ENCODE measurements at places on chromosomes 2 and 18.
A peak's percentile ranks its signal among the peaks of the same experiment; 100 is the strongest.

GRCh38 chr2:159903443-159904126, 105.6 kb upstream of the CD302 start:
- peak; percentile 12 for DNase-seq

- no peak for DNase-seq
Measured at GRCh38 chr18:62578980-62579511, 56.2 kb downstream of the ZCCHC2 start.

DNA sequence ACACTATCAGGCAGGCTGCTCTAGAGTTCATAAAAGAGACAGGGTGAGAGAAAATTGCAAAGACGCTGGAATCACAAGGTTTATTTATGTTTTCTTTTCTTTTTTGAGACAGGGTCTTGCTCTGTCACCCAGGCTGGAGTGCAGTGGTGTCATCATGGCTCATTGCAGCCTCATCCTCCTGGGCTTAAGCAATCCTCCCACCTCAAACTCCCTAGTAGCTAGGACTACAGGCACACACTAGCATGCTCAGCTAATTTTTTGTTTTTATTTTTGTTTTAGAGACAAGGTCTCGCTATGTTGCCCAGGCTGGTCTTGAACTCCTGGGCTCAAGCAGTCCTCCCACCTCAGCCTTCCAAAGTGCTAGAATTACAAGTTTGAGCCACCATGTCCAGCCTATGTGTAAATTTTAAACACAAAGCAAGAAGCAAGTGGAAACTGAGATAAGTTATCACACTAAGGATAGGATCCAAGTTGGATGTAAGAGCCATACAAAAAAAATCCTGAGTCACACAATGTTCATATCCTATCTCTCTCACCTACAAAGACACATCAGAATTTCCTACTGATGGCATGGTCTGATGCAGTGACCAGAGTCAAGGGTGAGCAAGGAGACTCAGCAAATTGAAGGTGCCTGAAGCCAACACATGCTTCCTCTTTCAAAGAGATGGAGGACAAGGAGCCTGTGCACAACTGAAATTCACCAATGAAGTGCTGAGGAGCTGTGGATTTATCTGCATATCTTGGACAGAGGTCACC, 31.4 kb downstream of the MYL12B start:
- no peak for DNase-seq

DNA sequence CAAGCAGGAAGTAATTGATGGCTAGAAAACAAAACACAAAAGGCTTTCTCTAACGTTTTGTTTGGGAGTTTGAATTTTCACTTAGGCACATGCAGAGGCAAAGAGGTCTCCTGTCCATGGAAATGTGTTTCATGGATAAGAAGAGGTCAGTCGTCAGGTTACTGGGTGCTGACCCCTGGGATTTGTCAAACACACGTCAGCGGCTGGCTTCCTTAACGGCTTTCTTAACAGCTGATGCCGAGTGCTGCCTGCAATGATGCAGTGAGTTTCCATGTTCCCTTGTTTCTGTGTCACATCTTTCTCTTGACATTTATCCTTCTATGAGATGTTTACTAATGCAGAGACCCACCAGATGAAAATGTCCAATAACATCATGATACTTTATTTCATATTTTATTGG, 31.7 kb downstream of the GPR39 start:
- DNase-seq = no peak

- no peak for DNase-seq
Measured at GRCh38 chr2:152566728-152567069, 150.6 kb downstream of the PRPF40A start.

DNA sequence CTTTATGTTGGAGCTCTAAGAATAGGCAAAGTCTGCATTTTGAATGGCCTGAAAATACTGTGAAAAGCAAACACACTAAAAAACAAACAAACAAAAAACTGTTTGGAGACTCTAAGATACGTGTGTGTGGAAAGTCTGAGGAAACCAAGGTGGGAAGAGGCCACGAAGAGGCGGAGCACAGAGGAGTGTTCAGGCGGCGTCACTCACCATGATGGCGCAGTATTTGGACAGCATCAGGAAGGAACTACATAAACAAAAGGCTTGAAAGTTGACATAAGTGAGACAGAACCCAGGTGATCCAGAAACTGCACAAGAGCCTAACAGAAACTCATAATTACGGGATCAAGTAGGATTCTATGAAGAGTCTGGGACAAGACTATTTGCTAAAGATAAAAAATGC, 50.8 kb upstream of the SOS1 start:
- DNase-seq = no peak

- DNase-seq = no peak
Measured at GRCh38 chr18:33161131-33161530, 279.4 kb downstream of the CCDC178 start.

DNA sequence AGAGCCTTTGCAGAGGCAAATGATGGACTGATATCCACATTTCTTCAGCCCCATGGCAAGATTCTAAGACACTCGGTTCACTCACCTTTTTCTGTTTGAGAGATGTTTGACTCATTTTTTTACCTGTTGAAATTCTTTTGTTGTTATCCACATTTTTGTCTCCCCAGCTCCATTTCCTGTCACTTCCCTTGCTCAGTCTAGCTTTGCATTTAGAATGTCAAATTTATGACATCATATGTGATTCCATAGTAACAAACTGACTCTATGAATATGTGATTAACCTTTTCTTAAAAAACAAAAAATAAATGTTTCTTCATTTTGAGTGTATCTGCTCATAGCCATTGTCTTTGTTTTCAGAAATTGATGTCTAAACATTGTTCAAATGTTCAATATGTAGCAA, at the start of gene NT5C1B:
TSS of gene NT5C1B (minus strand) at position 216 of the 400 bp plus-strand sequence. CDS start at position 115, 101 bp downstream.
- no peak for DNase-seq

DNA sequence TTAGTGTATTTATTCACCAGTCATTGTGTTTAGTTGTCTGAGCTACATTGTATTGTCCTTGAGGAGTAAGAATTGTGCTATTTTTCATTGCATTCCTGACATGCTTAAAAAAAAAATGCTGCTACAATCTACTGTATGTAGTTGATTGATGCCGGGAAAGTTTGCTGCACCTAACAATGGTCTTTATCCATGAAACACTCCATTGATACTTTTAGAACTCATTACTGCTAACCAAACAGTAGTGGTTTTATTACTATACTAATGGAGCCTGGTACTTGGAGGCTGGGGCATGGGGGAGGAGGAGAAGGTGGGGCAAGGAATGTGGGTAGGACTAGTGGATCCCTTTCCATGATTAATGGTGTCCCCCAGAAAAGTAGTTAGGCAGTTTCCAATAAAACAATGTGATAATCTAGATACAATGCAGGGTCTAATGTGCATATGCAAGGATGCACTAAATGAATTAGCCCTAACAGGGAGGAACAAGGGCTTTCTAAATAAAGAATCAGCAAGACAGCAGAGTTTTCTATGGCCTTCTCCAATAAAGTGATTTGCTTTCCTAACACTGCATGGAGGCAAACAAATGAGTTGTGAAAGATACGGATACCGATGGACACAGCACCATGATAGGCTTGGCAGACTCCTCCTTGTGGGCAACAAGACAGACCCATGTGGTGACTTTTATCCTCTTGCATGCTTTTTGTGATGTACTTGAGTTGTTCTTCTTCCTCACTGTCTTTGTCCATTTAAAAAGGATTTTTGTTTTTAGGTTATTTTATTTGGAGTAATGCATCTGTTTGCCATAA, 78.5 kb downstream of the FMNL2 start:
- DNase-seq = no peak

DNA sequence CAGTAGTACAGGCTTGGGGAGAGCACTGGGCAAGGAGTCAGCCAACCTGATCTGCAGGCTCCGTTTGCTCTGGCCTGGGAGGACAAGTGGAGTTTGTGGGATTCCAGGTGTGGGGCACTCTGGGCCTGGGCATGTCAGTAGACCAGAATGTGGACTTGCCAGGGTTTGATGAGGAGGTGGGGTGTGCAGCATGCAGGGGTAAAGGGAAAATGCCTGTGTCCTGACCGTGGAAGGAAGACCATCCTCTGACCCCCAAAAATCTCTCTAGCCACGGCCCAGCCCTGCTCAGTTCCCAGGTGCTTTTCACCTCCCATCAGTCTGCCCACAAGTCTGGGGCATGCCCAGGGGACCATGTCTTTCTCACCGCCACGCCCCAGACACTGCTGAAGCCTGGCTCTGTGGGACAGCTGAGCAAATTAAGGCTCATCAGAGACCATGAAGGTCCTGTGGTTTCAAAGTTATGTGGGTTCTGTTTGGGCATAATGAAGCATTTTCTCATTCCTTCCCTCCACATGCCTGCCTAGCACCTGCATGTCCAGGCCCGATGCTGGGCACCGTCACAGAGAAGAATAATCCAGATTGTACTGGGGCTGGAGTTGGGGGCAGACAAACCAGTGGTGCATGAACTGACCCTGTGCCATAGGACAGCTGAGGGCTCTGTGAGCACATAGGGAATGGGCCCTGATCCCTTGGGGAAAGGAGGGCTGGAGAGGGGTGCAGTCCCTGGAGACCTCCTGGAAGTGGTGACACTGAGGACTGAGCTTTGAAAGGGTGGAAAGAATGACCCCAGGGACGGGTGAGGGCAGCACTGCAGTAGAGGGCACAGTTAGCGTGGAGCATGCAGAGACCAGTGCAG, 6.5 kb upstream of the KCNF1 start:
- DNase-seq = no peak

DNA sequence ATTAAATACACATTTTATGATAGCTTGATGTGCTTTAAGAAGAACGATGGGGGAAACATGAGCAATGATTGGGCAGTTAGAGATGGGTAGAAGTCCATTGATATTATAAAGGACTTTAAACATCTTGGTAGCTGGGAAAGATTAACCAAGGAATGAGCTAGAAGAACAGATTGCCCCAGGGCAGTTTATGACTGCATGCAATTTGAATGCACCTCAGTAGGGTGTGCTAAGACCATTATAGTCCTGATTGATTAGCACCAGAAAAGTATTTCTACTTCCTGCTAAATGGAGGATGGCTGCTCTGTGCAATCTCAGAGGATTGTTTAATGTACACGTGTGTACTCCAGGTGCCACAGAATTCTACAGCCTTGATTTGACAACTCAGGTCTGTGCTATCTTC, 641.9 kb downstream of the CNTNAP5 start:
- DNase-seq = no peak

DNA sequence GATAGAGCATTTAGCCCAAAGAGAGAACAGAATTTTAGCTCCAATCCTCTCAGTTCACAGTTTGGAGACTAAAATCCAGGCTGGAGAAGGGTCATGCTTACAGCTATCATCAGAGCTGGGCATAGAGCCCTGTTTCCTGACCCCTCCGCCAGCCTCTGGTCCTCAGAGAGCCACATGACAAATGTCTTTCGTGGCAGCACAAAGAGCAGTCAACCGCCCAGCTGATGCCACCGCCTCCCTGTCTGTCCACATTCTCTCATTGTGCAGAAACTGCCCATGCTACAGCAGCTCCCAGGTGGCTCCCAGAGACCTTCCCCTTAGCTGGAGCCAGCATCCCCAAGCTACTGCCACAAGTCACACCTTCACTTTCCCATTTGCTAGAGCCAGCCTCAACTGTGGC, 7.6 kb downstream of the KCNK3 start:
- no peak for DNase-seq
